Neural progenitor cell (in vitro differentiated cells): ENCODE measurements at places on chromosomes 4 and X. TPM values are rescaled to one million over a fixed set of nuclear protein-coding genes. Genes with fewer than 3 reads are reported as not detected.

The BEND2 gene
- total RNA-seq, result not detected in 2 replicates

The LAS1L gene
- total RNA-seq, result 45.9 and 56.2 TPM in 2 replicates

The HTN3 gene
- total RNA-seq, result not detected in 2 replicates

The CT45A2 gene
- not detected in 2 replicates for total RNA-seq

The PAGE4 gene
- not detected in 2 replicates for total RNA-seq

- H3K4me3 ChIP-seq, result no peak overlapping the region
- H3K27ac ChIP-seq, result no peak overlapping the region
- no peaks in the 10 kb centered on the region for H3K36me3 ChIP-seq
- H3K4me1 ChIP-seq, result no peaks in the 10 kb centered on the region
- peaks cover 54% of the 10 kb centered on the region for H3K27me3 ChIP-seq
- DNase-seq, result no peak
Measured at GRCh38 chr4:74446193-74446868, 1.4 kb downstream of the AREG start.

- H3K27ac ChIP-seq, result no peak overlapping the region
- peaks cover 16% of the 10 kb centered on the region for H3K4me1 ChIP-seq
- no peaks in the 10 kb centered on the region for H3K36me3 ChIP-seq
- no peak overlapping the region for H3K4me3 ChIP-seq
- no peaks in the 10 kb centered on the region for H3K27me3 ChIP-seq
Measured at GRCh38 chr4:123229286-123229685, 167.3 kb upstream of the SPRY1 start.

- H3K27ac ChIP-seq, result no peak overlapping the region
- no peak for DNase-seq
- H3K27me3 ChIP-seq, result no peaks in the 10 kb centered on the region
- H3K4me1 ChIP-seq, result no peaks in the 10 kb centered on the region
Measured at GRCh38 chr4:134533068-134533467, 331.5 kb upstream of the PABPC4L start.

GRCh38 chrX:2694914-2695267 lies 3.8 kb downstream of the CD99 start:
- H3K27me3 ChIP-seq, result peaks cover 37% of the 10 kb centered on the region
- DNase-seq, result no peak
- peaks cover 6% of the 10 kb centered on the region for H3K4me1 ChIP-seq
- H3K27ac ChIP-seq, result no peak overlapping the region
- H3K4me3 ChIP-seq, result no peak overlapping the region

DNA sequence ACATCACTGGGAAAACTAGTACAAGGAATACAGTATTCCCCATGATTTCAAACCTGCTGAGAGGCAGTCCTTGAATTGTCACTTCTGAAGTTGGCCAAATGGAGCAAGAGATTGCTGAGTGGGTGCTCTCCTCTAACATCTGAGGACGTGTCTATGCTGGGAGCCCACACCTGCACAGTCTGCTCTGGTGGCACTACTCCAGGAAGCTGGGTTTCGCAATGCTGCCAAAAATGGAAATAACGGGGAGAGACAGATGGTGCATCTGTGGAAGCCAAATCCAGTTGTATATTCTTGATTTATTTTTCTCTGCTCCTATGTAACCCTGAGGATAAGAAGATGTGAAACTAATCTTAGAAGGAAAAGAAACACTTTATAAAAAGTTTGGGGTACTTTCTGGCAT lies 240.1 kb upstream of the CTSO start:
- no peaks in the 10 kb centered on the region for H3K4me1 ChIP-seq
- no peaks in the 10 kb centered on the region for H3K36me3 ChIP-seq
- no peak for DNase-seq
- H3K27ac ChIP-seq, result no peak overlapping the region
- no peaks in the 10 kb centered on the region for H3K27me3 ChIP-seq

- DNase-seq, result no peak
- no peaks in the 10 kb centered on the region for H3K4me1 ChIP-seq
- no peaks in the 10 kb centered on the region for H3K27me3 ChIP-seq
- no peak overlapping the region for H3K27ac ChIP-seq
Measured at GRCh38 chr4:57501720-57502119, 391.5 kb upstream of the IGFBP7 start.

DNA sequence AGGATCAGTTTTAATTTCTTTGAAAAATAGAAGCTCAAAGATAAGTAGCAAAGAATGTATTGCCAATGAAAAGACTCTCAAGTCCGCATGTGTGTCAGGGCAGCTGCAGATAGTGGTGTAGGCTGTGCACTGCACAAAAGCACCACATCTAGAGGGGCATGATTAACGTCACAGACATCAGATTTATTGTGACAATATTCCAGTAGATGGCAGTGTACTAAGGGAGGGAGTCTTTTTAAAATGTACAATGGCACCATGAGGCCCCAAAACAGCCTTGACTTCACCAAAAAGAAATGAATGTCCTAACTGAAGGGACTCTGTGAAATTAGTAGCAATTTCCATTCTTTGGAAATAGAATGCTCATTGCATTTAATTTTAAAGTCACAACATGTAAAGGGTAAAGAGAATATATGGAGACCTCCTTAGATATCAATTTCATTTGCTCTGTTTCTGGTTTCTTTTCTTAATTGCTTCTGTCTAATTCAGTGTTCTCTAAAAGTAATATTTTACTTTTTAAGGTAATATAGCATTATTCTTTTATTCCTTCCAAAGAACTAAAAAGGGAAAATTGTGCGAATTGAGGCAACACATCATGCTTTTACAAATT lies 98.4 kb downstream of the ZNF827 start:
- H3K36me3 ChIP-seq, result no peaks in the 10 kb centered on the region
- H3K4me3 ChIP-seq, result no peak overlapping the region
- DNase-seq, result no peak
- H3K27me3 ChIP-seq, result no peaks in the 10 kb centered on the region

DNA sequence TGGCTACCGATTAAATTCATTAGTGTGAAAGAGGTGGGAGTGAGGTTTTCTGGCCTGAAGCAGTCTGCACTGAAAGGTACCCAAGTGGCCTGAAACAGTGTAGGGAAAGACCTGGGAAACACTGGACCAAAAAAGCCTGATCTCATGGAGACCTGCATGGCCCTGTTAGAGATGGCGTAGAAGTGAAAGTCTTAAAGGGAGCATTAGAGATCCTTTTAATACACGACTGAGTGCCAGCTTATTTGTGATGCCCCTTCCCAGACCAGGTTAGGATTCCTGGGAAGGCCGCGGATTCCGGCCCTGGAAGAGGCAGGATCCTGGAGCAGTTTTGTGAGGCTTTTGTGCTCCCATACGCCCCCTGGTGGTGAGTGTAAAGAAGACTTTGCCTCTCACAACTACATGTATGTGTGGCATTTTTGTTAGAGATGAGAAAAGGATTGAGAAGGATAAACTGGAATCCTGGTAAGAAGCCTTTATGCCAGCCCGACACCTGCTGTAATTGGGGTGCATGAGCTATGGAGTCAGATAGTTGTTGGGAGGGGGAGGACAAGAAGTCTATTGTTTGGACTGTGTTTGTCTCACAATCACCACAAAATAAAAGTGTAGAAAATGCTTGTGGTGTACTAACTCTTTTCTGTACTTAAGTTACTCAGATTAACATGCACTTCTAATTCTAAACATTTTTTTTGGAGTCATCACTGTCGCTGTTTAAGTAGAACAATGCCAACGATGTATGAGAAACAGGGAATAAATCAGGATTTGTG lies 54.0 kb downstream of the JADE1 start:
- H3K4me1 ChIP-seq, result peaks cover 11% of the 10 kb centered on the region
- no peaks in the 10 kb centered on the region for H3K27me3 ChIP-seq
- H3K4me3 ChIP-seq, result no peak overlapping the region
- H3K27ac ChIP-seq, result peak overlapping the region; percentile 78

GRCh38 chr4:108247387-108248049 lies 78.8 kb upstream of the LEF1 start:
- peaks cover 8% of the 10 kb centered on the region for H3K4me1 ChIP-seq
- peak; percentile 69 for DNase-seq
- no peaks in the 10 kb centered on the region for H3K27me3 ChIP-seq
- H3K4me3 ChIP-seq, result no peak overlapping the region
- no peaks in the 10 kb centered on the region for H3K36me3 ChIP-seq

GRCh38 chrX:17361620-17362019 lies 13.4 kb upstream of the NHS start:
- H3K4me3 ChIP-seq, result no peak overlapping the region
- peak; percentile 26 for DNase-seq
- H3K36me3 ChIP-seq, result no peaks in the 10 kb centered on the region
- H3K27ac ChIP-seq, result no peak overlapping the region
- H3K4me1 ChIP-seq, result no peaks in the 10 kb centered on the region

GRCh38 chrX:76253432-76253831 lies 80.6 kb downstream of the PBDC1 start:
- H3K27ac ChIP-seq, result no peak overlapping the region
- no peaks in the 10 kb centered on the region for H3K36me3 ChIP-seq
- H3K4me1 ChIP-seq, result no peaks in the 10 kb centered on the region
- H3K4me3 ChIP-seq, result no peak overlapping the region

- no peaks in the 10 kb centered on the region for H3K36me3 ChIP-seq
- H3K4me1 ChIP-seq, result peaks cover 3% of the 10 kb centered on the region
- H3K27me3 ChIP-seq, result no peaks in the 10 kb centered on the region
- H3K27ac ChIP-seq, result no peak overlapping the region
Measured at GRCh38 chrX:103754401-103754800, 22.2 kb upstream of the PLP1 start.

DNA sequence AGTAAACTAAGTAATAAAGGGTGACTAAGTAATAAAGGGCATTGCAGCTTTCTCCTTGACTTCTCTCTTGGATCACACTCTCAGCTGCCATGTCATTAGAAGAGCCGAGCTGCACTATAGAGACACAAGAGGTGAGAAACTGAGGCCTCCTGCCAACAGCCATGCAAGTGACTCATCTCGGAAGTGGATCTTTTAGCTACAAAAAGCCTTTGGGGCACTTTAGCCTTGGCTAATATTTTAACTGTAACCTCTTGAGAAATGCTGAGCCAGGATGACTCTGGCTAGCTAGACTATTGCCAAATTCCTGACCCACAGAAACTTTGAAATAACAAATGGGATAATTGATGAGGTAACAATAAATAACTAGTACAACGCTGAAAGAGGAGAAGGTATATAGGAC lies 1.5 kb upstream of the NEIL3 start:
- H3K4me1 ChIP-seq, result peaks cover 7% of the 10 kb centered on the region
- no peaks in the 10 kb centered on the region for H3K27me3 ChIP-seq
- no peaks in the 10 kb centered on the region for H3K36me3 ChIP-seq
- no peak for DNase-seq
- no peak overlapping the region for H3K27ac ChIP-seq

GRCh38 chr4:109015413-109015810 lies 252.6 kb upstream of the ETNPPL start:
- H3K4me1 ChIP-seq, result no peaks in the 10 kb centered on the region
- H3K27me3 ChIP-seq, result no peaks in the 10 kb centered on the region
- H3K27ac ChIP-seq, result no peak overlapping the region
- H3K4me3 ChIP-seq, result no peak overlapping the region
- H3K36me3 ChIP-seq, result no peaks in the 10 kb centered on the region

DNA sequence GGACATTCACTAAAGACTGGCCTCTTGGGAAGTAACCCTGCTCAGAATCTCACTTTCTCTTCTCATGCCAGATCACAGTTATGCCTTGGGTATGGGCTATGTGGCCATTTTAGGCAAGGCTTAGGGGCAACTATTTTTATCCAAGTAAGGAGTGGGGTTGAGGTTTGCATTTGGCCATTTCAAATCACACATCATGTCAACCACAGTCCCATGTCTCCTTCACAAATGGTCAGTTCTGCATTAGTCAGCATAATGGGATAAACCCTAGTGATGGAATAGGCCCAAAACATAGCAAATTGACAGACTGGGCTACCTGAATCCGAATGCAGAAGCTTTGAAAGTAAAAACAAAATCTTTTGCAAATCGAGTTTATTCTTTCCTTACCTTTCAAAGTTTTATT lies 827 bp upstream of the RTL3 start:
- no peaks in the 10 kb centered on the region for H3K36me3 ChIP-seq
- no peak overlapping the region for H3K4me3 ChIP-seq
- H3K27ac ChIP-seq, result no peak overlapping the region
- DNase-seq, result no peak
- H3K4me1 ChIP-seq, result no peaks in the 10 kb centered on the region

GRCh38 chr4:177185151-177185550 lies 124.5 kb upstream of the NEIL3 start:
- no peaks in the 10 kb centered on the region for H3K4me1 ChIP-seq
- H3K27ac ChIP-seq, result no peak overlapping the region
- no peaks in the 10 kb centered on the region for H3K27me3 ChIP-seq
- DNase-seq, result peak; percentile 15

GRCh38 chr4:101346351-101347266 lies 717 bp downstream of the PPP3CA start:
- peak; percentile 80 for DNase-seq
- no peaks in the 10 kb centered on the region for H3K36me3 ChIP-seq
- peaks cover 17% of the 10 kb centered on the region for H3K4me1 ChIP-seq
- peak overlapping the region; percentile 59 for H3K27ac ChIP-seq
- peak overlapping the region; percentile 69 for H3K4me3 ChIP-seq
- H3K27me3 ChIP-seq, result peaks cover 20% of the 10 kb centered on the region

- H3K27ac ChIP-seq, result no peak overlapping the region
- no peak overlapping the region for H3K4me3 ChIP-seq
- no peak for DNase-seq
- H3K36me3 ChIP-seq, result no peaks in the 10 kb centered on the region
Measured at GRCh38 chr4:6520978-6521377, 48.6 kb upstream of the PPP2R2C start.
